Head of caudate nucleus (tissue), 42 donors: ENCODE measurements at places on chromosomes 6 and 20.
A peak's percentile ranks its signal among the peaks of the same experiment; 100 is the strongest.

- no peak for DNase-seq
Observed at GRCh38 chr6:127606131-127606562, 29.2 kb downstream of the C6orf58 start.

DNA sequence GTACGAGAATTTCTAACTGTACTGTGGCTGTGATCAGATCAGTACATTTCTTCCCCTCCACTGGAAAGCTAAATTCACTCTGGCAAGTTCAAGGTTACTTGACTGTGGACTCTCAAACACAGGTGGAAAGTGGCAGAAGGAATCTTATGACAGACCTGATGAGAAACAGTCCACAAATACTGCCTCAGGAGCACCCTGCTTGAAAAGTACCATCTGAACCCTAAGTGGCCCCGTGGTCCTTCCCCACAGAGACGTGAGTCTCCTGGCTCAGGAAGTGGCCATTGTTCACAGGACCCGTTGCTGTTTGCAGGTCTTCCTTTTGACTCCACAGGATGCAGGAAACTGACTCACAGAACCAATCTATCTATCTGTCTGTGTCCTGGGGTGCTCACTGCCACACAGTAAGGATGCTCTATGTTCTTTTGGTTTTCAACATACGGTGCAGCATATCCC is 47.5 kb upstream of the NHSL1 start:
- no peak for DNase-seq

DNA sequence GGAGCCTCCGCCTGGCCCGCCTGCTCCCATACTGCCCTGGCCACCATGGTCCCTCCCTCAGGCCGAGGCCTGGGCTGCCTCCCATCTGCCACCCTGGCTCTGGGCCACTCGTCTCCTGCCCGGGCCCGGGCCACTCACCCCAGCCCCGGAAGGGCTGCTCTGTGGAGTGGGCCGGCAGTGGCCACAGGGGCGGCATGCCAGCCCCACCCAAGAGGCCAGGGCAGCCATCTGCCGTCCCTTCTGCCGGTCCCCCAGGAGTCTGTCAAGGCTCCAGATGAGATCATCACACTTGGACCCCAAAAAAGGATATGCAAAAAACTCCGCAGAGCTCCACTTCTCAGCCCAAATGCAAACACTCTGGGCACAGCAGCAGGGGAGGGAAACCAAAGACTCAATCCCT is 23.8 kb upstream of the TLDC2 start:
- peak; percentile 86 for DNase-seq

- DNase-seq: no peak
Observed at GRCh38 chr6:170114187-170114945, 176.5 kb downstream of the DLL1 start.

GRCh38 chr6:53523511-53524454 is 21.1 kb downstream of the GCLC start:
- DNase-seq: no peak

DNA sequence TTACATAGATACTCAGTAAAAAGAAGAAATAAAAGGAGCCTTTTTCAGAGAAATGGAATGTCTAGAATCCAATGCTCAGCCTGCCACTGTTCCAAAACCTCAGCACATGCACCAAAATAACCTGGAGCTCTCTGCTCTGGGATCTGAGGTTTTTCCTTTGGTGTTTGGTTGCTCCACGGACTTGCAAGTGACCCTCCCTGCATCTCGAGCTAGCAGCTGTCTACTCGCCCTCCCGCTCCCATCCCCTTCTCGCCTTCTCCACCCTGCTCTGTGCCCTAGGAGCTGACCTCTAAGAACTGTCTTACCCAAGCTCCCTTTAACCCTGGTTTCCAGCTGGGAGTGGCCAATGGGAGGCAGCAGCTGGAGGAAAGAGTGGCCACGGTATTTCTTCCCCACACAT is 35.1 kb upstream of the FAM210B start:
- no peak for DNase-seq

DNA sequence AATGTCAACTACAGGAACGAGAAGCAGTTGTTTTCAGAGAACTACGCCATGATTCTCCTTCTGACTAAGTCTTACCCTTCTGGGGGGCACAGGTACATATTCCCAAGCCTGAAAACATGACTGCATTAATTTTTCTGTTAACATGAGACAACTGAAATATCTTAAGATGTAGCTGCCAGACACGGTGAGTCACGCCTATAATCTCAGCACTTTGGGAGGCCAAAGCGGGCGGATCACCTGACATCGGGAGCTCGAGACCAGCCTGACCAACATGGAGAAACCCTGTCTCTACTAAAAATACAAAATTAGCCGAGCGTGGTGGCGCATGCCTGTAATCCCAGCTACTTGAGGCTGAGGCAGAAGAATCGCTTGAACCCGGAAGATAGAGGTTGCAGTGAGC is 21.7 kb downstream of the TBC1D20 start:
- no peak for DNase-seq

- DNase-seq: no peak
Observed at GRCh38 chr6:165925474-165926156, 242.0 kb downstream of the TBXT start.

DNA sequence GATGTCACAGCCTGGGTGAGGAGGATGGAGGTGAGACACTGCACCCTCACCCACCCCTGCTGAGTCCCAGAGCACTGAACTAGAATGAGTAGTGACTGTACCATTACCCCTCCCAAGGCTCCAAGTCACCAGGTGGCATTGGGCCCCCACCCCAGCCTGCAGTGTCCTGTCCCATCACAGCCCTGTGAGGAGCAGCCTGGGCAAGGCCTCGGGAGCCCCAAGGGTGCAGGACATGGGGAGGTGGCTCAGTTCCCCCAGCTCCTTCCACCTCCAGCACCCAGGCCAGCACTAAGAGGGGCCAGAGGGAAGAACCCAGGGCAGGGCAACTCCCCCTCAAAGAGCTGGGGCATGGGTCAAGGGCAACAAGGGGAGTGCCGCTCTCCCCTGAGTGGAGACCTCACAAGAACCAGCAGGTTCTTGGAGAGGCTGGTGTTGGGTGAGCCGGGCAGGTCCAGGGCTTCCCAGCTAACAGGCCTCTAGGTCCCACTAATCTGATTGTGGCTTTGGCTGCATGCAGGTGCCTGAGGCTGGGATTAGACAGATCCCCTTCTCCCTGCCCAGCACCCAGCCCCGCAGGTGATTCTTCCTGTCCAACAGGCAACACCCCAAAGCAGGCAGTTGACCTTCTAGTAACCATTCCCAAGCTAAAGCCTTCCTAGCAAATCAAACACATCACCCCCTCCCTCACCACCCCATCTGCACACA is 2.6 kb downstream of the CST4 start:
- no peak for DNase-seq

DNA sequence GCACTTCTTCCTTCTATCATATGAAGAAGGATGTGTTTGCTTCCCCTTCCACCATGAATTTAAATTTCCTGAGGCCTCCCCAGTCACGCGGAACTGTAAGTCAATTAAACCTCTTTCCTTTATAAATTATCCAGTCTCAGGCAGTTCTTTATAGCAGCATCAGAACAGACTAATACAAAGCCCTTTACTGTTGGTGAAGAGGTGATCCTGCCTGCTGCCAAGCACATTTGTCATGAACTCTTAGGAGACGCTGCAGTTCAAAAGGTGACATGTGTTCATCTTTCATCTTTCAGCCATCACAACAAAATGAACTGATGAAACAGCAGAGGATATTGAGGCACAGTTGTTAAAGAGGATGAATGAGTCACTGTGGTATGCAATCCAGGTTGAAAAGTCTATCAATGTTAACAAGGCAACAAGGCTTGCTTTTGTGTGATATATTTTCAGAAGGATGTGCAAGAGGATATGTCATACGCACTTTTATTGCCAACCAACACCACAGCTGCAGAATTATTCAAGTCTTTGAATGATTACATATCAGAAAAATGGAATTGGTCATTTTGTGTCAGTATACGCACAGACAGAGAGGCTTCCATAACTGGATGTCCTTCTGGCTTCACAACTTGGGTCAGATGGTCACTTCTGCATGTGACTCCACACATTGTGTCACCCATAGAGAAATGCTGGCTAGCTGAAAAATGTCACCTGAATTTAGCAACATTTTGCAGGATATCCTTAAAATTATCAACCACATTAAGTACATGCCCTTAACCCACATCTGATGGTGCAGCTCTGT is 52.4 kb upstream of the PLN start:
- no peak for DNase-seq

- no peak for DNase-seq
Observed at GRCh38 chr20:17972121-17972520, 3.3 kb downstream of the MGME1 start.

- no peak for DNase-seq
Observed at GRCh38 chr6:113488061-113488460, 369.1 kb upstream of the MARCKS start.

- no peak for DNase-seq
Observed at GRCh38 chr6:128963561-128963960, 80.6 kb downstream of the LAMA2 start.

DNA sequence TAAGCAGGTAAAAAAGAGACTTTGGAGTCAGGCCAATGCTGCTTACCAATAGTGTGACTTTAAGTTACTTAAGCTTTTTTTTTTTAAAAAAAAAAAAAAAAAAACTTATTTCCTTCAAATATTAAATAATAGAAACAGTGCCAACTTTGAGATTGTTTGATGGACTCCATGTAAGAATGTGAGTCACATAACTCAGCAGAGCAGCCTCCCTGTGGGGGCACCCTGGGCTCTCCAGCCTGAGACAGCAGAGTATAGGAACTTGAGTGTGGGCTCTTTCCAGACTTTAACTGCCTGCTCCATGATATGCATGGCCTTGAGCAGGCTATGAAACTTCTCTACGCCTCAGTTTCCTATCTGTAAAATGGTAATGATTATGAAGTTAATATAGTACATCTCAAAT is 113.3 kb upstream of the SAMD5 start:
- DNase-seq: no peak

DNA sequence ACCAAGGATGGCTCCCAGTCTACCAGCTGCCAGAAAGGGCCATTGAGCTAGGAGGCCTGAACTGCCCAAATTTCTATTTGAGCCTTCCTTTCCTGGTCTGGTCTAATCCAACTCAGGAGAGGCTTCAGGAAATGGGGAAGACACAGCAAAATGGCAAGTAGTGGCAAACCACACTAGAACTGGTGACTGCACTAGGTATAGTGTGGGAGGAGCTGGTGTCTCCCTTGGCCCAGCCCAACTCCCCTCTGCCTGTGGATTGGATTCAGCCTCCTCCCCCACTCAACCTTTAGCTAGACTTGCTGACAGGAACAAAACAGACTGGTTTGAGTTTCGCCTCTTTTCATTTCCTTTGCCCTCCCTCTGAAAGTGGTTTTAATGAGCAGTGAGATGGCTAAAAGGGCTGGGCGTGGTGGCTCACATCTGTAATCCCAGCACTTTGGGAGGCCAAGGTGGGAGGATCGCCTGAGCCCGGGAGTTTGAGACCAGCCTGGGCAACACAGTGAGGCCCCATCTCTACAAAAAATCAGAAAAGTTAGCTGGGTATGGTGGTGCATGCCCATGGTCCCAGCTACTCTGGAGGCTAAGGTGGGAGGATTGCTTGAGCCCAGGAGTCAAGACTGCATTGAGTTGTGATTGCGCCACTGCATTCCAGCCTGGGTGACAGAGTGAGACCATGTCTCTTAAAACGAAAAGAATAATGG is 17.5 kb downstream of the MRPS18A start:
- peak; percentile 53 for DNase-seq

DNA sequence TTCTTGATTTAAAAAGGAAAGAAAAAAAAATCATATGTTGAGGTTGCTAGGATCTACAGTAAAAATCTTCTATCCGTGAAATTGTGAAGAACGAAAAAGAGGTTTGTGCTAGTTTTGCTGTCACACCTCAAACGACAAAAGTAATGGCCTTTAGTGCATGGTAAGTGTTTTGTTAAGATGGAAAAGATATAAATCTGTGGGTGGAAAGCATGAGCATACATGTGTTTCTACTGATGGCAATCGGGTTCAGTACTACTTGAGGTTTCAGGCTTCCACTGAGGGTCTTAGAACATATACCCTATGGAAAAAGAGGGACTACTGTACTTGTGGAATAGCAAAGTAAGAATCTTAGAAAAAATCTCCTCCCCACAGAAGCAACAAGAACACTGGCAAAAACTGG is 58.0 kb downstream of the AHI1 start:
- DNase-seq: no peak
